ENCODE measurements at places on chromosomes 3 and 15.

- DNase-seq, result no peak
These were observed 134.3 kb downstream of the CNTN6 start for GRCh38 chr3:1227111-1227510.

DNA sequence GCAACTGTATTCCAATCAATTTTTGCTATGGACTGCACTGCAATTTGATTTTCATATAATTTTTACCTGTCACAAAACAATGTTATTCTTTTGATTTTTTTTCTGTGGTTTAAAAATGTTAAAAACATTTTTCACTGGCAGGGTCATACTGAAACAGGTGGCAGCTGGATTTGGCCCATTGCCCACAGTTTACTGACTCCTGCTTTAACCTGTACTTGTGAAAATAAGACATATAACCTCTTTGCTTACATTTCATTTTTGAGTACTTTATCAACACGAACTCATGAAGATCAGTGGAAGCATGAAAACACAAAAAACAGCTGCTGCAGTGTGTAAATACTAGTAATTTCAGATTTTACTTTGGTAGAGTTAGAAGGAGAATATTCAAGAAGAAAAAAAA is 313.1 kb downstream of the WDR72 start:
- no peak for DNase-seq

DNA sequence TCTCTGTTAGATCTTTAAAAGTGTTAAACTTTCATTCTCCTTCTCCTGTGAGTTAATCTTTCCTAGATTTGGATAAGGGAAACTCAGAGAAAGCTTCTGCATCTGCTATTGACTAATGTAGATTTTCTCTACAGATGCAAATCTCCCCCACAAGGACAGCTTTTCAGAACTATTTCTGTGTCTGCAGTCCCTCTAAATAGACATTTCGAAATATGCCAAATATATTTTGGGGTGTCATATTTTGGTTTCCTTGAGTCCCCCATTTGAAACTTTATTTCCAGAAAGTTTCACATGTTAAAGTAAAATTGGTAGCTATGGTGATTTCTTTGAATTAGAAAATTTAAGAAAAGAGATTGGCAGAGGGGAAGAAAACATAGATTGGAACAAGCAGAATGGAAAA is 852.3 kb upstream of the ALCAM start:
- DNase-seq, result no peak

GRCh38 chr3:46667061-46667621 is 26.3 kb downstream of the ALS2CL start:
- DNase-seq, result no peak

DNA sequence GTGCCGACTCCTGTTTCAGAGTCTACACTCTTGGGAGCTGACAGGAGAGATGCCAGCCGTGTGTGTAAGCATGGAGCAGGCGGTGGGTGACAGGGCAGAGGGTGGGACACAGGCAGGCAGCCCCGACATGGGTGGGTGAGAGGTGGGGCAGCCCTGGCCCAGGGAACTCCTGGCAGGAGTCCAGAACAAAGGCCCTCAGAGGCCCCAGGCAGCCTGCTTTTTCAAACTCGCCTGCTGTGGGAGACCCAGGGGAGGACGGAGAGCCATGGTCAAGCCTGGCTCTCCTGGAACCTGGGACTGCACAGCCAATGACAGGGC is 29.3 kb upstream of the SLC41A3 start:
- DNase-seq, result no peak

DNA sequence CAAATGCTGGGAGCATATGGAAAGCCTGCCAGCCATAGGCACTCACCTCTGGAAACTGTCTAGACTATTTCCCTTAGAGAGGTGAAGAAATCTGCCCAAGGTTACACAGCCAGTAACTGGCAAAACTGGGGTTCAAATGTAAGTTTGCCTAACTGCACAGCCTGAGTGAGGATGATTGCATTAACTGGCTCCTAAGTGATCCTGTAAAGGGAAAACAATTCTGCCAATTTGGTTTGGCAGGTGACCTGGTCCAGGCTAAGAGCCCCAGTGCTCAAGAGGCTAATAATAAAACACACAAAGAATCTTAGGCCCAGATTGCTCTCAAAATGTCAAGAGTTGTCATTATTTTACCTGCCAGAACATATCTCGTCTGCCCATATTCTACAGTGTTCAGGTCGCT is 43.9 kb upstream of the SPRED1 start:
- no peak for DNase-seq

- DNase-seq, result no peak
These were observed 165.6 kb upstream of the LINGO1 start for GRCh38 chr15:77798151-77798835.

DNA sequence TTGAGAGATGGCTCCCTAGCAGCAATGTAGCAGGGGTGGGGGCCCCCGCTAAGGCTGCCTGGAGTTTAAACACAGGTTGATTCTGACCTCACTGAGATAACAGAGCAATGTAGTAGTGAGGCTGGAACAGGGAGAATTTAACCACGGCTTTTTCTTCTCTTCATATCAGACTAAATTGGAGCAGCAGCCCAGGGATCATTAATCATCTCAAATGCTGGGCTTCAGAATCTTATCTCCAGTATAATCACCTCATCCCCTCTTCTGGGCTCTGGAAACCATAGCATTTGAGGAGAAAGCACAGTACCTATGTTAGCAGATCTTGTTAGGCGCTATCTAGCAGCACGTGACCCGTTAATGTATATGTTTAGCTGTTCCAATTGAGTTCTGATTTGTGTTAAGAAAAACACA is 25.4 kb upstream of the DET1 start:
- no peak for DNase-seq

- peak; percentile 24 for DNase-seq
These were observed 162.6 kb downstream of the IL1RAP start for GRCh38 chr3:190676481-190676880.

- no peak for DNase-seq
These were observed 130.7 kb downstream of the APBA2 start for GRCh38 chr15:29016518-29016917.

GRCh38 chr3:109336291-109336861 is 970 bp downstream of the DPPA4 start:
- peak; percentile 27 for DNase-seq
